Activated T-cell treated with anti-CD3 and anti-CD28 coated beads, Interleukin-2, amount 50 U/mL, for 72 hours (primary cell): ENCODE measurements at places on chromosomes 4 and X.
A peak's percentile ranks its signal among the peaks of the same experiment; 100 is the strongest.

- DNase-seq = no peak
These were observed 65.8 kb downstream of the SLC9A7 start for GRCh38 chrX:46693149-46693548.

DNA sequence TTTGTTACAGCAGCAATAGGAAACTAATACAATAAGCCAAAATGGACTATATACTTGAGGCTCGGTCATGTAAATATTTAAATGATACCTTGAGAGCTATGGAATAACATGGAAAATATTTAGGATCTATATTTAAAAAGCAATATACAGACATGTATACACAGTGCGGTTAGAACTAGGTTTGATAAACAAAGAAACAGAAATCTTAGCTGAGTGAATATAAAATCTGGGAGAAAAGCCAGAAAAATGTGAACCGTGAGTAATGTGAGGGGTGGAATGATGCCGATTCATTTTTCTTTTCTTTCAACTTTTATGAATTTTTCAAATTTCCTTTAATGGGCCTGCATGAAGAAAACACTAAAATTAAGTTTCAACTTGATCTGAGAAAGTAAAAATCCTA, 104.1 kb downstream of the ATXN3L start:
- no peak for DNase-seq

DNA sequence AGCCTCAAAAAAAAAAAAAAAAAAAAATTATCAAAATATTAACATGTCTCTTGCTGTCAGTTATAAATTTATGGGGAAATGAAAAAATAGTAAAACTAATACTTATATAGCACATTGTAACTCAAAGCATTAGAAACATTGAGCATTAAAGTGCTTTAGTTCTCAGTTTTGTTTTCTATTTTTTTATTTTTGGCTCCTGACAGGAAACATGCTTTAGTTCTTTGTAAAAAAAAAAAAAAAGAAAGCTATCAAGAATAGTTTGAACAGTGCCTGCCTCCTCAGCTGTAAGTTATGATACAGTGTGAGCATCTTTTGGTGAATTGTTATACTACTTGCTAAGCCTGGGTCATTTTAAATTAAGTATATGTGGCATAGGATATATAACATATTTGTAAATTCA, 5.1 kb upstream of the CENPC start:
- DNase-seq = no peak

DNA sequence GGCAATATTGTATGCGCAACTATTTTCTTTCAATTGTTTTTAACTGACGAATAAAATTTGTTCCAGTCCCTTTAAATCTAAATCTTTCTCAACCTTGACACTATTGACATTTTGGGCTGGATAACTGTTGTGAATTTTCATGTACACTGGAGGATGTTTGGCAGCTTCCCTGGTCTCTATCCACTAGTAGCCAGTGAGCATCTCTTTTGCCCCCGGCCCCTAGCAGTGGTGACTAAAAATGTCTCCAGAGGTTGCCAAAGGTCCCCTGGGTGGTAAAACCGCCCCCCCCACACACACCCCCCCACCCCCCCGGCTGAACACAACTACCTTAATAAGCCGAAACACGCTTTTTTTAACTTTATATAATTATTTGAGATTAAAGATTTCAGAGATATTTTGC, 514 bp downstream of the FANCB start:
- DNase-seq = peak; percentile 6

DNA sequence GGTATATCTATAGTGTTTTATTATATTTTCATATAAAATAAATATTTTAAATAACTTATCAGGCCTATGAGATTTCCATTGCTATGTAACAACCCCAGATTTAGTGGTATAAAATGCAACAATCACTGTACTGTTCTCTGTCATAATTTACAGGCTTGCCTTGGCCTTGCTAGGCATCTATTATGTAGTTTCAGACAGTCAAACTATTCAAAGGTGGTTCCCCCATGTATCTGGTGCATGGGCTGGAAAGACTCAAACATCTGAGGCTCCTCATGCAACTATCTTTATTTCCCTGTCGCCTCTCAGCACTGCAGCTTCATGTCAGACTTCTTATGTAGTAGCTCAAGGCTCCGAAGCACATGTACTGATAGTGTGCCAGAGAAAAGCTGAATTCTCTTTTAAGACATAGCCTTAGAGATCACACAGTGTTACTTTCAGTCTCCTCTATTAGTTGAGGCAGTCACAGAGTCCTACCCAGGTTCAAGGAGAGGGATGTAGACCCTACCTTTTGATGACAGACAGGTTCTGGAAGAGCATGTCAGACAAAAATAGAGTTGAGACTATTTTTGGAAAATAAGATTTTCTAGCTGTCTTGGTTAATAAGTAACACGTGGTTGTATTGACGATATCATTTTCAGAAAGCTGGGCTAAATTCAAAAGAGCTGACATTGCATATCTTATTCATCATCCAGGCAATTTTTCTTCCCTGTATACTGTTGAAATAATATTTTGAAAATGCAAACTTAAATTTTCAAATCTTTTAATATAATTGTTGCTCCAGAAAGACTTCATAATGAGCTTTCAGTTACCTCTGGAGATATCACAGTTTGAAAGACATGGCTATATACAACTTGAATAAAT, 19.4 kb downstream of the MTTP start:
- no peak for DNase-seq

GRCh38 chr4:44629280-44629866, 22.1 kb downstream of the YIPF7 start:
- peak; percentile 25 for DNase-seq

- DNase-seq = no peak
These were observed 46.3 kb downstream of the ARHGAP6 start for GRCh38 chrX:11619441-11619840.

DNA sequence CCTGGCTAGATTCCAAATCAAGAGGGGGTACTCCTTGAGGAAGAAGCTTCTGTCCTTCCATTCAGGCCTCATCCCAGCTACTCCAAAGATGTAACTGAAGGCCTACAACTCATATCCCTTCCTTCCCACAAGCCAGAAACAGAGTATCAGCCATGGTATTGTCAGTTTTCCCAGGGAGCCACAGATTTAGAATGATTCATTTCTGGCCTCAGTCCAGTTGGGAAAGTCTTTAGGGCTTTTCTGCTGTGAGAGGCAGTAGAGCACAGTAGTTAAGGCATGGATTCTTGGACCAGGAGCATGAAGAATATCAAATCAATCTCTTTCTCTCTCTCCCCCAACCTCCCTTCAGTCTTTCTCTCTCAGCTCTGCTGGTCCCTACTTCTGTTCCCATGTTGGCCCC, 505.0 kb downstream of the BCOR start:
- no peak for DNase-seq

- DNase-seq = no peak
These were observed 25.9 kb downstream of the HOPX start for GRCh38 chr4:56655209-56655626.

GRCh38 chr4:13470379-13470778, 13.8 kb downstream of the RAB28 start:
- DNase-seq = no peak

DNA sequence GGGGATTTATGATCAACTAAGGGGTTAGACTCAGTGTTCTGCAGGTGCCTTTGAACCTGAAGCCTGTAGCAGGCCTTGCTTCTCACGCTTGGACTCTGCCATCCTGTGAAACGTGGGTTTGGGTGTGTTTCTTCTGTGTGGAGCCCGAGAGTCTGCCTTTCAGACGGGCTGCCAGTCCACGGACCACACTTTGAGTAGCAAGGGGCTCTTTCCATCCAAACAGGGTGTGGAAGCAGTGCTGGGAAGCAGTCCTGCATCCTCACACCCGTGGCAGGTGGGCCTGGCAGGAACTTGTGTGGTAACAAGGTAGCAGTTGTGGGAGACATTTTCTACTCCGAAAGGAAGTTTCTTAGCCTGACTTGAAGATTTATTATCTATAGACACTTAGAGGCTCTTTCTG, 22.7 kb downstream of the RGS12 start:
- DNase-seq = no peak

GRCh38 chrX:116317409-116317808, 119.0 kb upstream of the SLC6A14 start:
- DNase-seq = no peak

DNA sequence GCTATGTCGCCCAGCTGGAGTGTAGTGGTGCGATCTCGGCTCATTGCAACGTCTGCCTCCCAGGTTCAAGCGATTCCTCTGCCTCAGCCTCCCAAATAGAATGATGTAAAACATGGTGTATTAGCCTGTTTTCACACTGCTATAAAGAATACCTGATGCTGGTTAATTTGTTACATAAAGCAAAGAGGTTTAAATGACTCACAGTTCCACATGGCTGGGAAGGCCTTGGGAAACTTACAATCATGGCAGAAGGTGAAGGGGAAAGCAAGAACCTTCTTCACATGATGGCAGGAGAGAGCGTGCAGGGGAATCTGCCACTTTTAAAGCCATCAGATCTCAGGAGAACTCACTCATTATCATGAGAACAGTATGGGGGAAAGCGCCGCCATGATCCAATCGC, 1191.8 kb downstream of the ARAP2 start:
- no peak for DNase-seq

DNA sequence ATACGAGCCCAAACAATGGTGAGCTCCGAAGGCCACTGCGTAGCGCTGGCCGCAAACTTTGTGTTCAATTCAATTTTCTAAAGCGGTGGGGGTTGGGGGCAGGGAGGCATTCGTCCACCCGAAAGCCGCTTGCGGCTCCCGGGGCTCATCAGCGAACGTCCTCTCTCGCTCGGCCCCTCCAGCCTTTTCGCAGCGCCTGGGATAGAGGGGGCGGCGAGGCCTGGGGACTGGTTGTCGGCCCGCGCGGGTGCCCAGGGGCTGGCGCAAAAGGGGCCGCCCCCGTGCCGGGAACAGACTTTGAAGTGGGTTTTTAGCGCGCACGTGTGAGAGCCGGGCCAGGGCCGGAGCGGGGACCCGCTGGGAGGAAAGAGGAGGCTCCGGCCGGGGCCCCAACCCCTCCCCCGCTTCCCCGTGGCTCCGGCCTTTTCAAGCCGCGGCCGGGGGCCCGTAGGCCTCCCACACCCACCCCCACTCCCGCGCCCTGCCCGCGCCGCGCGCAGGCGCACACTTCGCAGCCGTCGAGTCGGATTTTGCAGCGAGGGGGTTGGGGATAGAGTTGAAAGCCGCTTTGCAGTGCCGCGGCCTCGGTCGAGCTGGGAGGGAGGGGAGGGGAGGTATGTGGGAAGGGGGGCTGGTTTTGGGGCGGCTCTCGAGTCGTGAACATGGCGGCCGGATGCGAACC, 8.3 kb downstream of the ZIC3 start:
- no peak for DNase-seq

DNA sequence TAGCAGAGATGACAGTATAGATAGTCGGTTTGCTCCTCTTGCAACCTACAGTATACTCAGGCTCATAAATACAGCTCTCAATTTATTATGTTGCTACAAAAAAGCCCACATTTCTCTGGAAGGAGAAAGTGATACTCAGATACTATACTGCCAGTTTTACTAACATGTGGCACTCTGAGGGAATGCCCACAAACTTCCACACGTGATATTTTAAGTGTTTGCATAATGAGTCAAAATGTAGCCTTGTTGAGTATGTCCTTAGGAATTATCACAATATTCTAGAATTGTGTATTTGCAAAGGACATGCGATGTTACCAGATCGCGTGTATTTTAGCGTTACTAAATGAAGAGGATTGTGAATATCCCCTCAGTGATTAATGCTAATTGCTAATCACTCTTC, 929.1 kb downstream of the STIM2 start:
- DNase-seq = no peak

- DNase-seq = no peak
These were observed 466.1 kb downstream of the GPAT3 start for GRCh38 chr4:84001876-84002569.

DNA sequence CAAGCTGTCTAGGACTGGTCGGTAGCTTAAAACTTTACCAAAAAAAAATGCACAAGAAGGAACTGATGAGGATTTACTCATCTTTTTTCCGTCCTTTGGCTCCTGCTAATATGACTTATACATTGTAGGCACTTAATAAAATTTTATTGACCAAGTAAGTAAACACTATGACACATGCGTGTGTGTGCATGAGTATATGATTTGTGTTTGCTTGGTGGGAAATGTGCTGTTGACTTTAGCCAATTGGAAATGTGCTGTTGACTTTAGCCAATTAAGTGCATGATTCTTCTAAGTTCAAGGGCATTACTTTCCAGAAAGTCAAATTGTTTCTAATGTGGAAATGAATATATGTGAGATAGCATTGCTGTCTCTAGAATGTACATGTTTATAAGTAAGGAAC, 78.3 kb downstream of the FIP1L1 start:
- no peak for DNase-seq

DNA sequence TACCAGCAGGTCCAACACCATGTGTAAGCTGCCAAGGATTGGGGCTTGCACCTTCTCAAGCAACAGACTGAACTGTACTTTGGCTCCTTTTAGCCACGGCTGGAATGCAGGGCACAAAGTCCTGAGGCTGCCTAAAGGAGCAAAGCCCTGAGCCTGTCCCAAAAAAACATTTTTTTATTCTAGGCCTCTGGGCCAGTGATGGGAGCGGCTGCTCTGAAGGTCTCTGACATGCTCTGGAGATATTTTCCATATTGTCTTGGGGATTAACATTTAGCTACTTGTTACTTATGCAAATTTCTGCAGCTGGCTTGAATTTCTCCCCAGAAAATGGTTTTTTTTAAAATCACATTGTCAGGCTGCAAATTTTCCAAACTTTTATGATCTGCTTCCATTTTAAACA, 885.3 kb downstream of the GLUD2 start:
- DNase-seq = no peak
